WTC11 (cell line): ENCODE measurements at places on chromosomes 4 and X.

GRCh38 chr4:181216501-181216900 lies 1026.7 kb upstream of the TENM3 start:
- H3K4me1 ChIP-seq, result peaks cover 5% of the 10 kb centered on the region
- no peak for DNase-seq
- no peaks in the 10 kb centered on the region for H3K27me3 ChIP-seq
- no peak overlapping the region for H3K27ac ChIP-seq

DNA sequence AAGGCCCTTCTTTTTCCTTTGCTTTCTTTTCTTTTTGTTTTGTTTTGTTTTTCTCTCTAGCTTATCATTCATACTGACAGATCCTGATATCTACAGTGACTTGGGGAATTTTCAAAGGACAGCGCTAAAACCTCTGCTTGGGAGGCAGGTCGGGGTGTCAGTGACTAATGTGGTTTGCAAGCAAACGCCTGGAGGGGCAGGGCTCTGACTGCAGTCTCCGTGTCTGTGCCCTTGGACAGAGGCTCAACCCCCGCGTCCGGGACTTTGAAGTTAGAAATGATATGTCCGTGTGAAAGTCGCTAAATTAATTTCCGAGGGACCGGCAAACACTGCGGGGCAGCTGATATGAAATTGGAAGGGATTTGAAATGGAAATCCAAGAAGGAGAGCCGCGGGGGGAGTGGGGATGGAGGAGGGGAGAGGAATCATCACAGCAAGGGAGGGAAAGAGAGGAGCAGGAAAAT lies 312.4 kb downstream of the DHRSX start:
- peaks cover 23% of the 10 kb centered on the region for H3K4me1 ChIP-seq
- H3K27me3 ChIP-seq, result no peaks in the 10 kb centered on the region
- peak overlapping the region; percentile 44 for H3K4me3 ChIP-seq
- peaks cover 9% of the 10 kb centered on the region for H3K36me3 ChIP-seq
- no peak overlapping the region for H3K27ac ChIP-seq

- 0 out of 2 replicates have a peak, but pooled peaks cover 3% of the 10 kb centered on the region for H3K4me1 ChIP-seq
- H3K27ac ChIP-seq, result no peak overlapping the region
- H3K36me3 ChIP-seq, result peaks cover 9% of the 10 kb centered on the region; the same call in 1 of the 2 replicates
- H3K4me3 ChIP-seq, result no peak overlapping the region
- H3K27me3 ChIP-seq, result no peaks in the 10 kb centered on the region
Observed at GRCh38 chr4:188171551-188171950, 32.3 kb downstream of the TRIML1 start.

DNA sequence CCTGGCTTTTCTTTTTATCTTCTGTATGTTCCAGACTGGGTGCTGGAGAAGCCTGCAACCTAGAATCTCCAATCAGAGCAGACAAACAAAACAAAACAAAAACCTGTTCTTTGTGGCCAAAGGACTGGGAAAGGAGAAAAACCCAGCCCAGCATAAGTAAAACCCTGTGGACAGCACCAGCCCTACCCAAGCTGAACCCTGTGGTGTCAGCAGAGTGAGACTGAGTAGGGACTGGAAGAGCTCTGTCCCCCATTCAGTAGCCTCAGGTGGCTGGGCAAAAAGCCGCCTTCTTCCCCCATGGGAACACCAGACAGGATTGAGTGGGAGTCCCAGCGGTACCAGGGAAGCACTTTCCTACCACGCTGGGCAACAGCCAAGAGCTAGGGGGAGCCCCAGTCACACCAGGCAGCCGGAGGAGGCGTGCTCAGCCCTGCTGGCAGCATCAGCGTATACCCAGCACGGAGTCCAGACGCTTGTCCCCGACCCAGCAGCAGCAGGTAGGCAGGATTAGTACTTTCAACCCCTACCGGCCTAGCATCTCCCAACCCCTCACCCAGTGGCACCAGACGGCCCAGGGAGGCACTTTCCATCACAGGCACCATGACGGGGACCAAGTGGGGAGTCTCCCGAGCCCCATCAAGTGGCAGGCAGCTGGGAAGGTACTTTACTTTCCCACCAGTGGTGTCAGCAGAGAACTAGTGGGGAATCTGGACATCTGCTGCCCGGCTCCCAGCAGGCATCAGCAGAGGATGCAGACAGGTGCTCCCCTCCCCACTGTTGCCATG lies 8.6 kb upstream of the JADE3 start:
- no peaks in the 10 kb centered on the region; the same call in 1 of the 2 replicates for H3K27me3 ChIP-seq
- H3K27ac ChIP-seq, result no peak overlapping the region
- H3K4me1 ChIP-seq, result peaks cover 5% of the 10 kb centered on the region; the same call in 1 of the 2 replicates
- H3K36me3 ChIP-seq, result no peaks in the 10 kb centered on the region
- DNase-seq, result peak; percentile 72

GRCh38 chrX:15815779-15816437 lies 25.6 kb downstream of the ZRSR2 start:
- H3K4me1 ChIP-seq, result peaks cover 21% of the 10 kb centered on the region
- H3K4me3 ChIP-seq, result no peak overlapping the region
- H3K27me3 ChIP-seq, result no peaks in the 10 kb centered on the region
- peaks cover 31% of the 10 kb centered on the region for H3K36me3 ChIP-seq
- peak; percentile 16 for DNase-seq
